Right lung (tissue), 10 donors: ENCODE measurements at places on chromosomes 6 and 20.

GRCh38 chr6:75493400-75494064 lies at the start of gene FILIP1:
Gene FILIP1, minus strand, starts transcription at chr6:75493800. Its CDS starts 78,828 bp downstream, at chr6:75414972.
- peak; percentile 83 for DNase-seq

- DNase-seq = no peak
Measured at GRCh38 chr6:19024737-19025136, 637.6 kb downstream of the RNF144B start.

DNA sequence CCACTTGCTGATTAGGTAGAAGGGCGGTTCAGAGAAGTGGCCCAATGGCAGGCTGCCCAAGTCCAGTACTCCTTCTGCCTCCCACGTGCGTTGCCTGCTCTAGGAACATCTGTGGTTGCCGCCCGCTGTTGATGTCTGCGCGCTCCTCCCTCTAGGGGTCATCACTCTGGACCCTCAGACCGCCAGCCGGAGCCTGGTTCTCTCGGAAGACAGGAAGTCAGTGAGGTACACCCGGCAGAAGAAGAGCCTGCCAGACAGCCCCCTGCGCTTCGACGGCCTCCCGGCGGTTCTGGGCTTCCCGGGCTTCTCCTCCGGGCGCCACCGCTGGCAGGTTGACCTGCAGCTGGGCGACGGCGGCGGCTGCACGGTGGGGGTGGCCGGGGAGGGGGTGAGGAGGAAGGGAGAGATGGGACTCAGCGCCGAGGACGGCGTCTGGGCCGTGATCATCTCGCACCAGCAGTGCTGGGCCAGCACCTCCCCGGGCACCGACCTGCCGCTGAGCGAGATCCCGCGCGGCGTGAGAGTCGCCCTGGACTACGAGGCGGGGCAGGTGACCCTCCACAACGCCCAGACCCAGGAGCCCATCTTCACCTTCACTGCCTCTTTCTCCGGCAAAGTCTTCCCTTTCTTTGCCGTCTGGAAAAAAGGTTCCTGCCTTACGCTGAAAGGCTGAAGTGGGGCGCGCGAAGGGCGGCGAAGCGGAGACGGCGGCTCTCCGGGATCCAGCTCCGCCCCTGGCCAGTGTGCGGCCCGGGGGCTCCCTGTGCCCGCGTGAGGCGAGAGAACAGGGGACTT lies 8.5 kb downstream of the TRIM15 start:
- DNase-seq = no peak

GRCh38 chr20:48851579-48851978 lies 23.8 kb upstream of the PREX1 start:
- no peak for DNase-seq
